ENCODE measurements at places on chromosomes 3 and 15.
A peak's percentile ranks its signal among the peaks of the same experiment; 100 is the strongest.

- DNase-seq, result no peak
Measured at GRCh38 chr15:50100486-50100885, 18.5 kb downstream of the ATP8B4 start.

DNA sequence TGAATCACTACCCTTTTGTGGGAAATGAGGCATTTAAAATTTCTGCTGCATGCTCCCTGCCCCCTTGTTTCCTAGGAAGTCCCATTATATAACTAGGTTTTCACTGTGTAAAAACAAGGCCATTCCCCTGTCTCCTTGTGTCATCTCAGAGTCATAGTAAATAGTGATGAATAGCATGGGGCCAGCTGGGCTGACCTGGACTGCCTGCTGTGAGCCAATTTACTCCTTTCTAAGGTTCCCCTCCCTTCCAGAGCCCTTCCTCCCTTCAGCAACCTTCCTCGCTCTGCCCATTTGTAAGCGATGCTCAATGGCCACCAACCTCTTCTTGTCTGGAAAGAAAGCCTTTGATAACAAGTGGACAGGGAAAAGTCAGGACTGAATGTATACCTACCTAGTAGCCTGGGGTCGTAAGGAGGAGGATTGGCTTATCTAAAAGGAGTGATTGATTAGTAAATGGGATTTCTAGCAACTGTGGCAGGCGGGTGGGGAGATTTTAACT is 11.7 kb downstream of the ITGA11 start:
- DNase-seq, result no peak

DNA sequence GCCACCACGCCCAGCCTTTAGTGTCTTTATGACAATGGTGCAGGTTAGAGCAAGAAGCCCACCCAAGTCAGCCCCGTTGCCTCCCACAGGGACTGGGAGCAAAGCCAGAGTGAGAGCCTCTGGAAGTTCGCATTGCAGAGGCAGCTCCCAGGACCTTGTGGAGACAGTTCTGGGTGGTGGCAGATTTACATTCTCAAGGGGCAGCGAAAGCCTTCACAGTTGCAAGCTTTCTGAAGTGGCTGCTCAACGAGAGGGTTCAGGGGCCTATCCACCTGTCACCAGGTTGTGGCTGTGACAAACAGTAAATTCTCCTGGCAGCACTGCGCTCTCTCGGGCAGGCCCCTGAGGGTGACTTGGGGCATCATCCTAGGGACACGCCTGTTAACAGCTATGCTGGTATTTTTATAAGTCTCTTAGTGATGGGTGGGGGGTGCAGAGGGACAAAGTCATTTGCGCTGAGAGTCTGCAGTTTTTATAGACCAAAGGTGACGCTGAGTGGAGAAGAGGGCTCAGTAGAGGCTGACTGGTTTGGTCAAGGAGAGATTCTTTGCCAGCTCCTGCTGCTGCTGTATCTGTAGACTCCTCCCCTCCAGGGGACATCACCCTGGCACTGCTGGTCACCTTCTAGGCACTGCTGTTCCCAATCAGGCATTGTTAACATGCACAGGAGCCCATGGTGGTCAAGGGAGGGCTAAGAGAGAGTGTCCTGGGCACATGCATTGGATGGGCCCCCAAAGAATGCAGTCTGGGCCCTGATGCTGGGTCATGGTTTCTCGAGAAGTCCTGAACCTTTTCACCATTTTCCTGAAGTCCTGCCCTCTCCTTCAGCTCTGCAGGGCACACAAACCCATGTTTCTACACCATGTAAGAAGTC is 57.5 kb upstream of the KLF13 start:
- DNase-seq, result peak; percentile 19

DNA sequence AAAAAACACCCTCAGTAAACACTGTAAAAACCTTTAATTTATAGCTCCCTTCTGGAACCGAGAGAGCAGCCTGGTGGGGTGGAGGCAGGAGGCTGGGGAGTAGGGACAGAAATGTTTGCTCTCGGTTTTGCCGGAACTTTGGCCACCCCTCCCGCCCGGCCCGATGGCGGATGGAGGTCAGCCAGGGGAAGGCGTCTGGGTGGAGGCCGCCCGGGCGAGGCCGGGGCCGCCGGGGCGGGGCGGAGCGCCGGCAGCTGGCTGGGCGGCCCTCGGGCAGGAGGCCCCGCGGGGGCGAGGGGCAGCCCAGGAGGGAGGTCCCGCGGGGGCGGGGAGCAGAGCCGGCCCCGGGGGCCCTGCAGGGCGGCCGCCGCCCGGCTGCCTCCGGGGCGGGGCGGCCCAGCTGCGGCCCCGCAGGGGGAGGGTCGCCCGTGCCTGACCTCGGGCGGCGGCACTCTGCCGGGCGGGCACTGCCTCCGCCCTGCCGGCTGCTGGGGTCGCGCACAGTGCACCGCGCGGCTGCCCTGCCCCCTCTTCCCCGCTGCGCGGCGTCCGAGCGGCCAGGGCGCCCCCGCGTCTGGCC is 829 bp upstream of the SKIL start:
- DNase-seq, result no peak

DNA sequence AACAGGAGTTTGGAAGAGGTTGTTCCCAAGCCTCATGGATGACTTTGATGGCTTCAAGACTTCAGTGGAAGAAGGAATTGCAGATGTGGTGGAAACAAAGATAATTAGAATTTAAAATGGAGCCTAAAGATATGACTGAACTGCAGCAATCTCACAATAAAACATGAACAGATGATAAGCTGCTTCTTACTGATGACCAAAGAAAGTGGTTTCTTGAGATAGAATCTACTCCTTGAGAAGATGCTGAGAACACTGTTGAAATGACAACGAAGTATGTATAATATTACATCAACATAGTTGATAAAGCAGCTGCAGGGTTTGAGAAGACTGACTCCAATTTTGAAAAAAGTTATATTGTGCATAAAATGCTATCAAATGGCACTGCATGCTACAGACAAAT is 21.2 kb downstream of the MYO9A start:
- DNase-seq, result no peak

DNA sequence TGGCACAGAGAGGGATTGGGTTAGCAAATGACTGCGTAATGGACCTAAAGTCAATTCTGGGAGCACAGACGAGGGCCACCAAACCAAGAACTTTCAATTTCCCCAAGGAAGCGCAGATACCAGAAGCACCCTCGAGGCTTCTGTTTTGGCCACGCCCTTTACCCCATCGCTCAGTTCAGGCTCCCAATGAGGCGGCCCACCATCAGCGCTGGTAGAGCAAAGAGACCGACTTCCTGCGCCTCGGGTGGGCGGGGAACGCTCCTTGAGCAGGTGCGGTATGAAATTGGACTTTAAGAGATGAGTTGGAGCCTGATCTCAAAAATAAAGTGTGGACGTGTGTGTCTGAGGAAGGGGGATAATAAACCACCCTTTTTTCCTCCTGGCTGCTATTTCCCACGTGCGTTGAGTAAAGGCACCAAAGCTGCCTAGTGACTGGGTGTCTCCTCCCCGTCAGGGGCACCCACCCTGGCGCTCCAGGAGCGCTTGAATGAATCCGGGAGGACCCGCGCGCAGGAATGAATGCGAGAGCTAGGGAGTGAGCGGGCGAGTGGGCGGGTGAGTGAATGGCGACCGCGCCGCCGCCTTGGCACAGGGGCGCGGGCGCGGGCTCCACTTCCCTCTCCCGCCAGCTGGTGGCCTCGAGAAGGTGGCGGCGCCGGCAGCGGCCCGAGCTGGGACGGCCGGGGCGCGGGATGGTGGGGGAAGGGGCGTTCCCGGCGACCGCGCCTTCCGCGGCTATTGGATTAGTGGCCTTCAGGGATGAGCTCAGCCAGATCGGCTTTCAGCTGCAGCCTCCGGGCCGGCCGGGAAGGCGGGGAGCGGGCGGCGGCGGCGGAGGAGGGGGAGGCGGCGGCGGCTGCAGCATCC is at the start of gene SPSB4:
SPSB4 (plus strand) TSS at position 772 of the 867 bp plus-strand sequence. CDS start 14,758 bp downstream, outside the sequence.
- DNase-seq, result no peak

DNA sequence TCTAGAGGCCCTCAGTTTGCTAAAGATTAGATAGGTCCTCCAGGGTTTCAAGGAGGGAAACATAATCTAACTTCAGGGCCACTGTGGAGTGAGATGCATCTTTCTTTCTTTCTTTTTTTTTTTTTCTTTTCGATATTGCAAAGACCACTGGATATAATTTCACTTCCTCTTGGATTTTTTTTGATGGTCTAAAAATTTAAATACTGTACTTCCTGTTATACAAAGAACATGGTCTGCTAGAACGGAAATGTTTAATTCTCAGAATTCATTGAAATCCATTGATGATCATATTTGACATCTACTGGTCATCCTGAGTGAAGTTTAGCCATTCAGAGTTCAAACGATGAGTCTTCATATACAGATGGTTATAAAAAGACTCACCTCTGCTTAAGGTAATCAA is 808.8 kb upstream of the LMCD1 start:
- DNase-seq, result no peak

GRCh38 chr15:97652041-97652440 is 308.5 kb upstream of the ARRDC4 start:
- DNase-seq, result peak; percentile 28

DNA sequence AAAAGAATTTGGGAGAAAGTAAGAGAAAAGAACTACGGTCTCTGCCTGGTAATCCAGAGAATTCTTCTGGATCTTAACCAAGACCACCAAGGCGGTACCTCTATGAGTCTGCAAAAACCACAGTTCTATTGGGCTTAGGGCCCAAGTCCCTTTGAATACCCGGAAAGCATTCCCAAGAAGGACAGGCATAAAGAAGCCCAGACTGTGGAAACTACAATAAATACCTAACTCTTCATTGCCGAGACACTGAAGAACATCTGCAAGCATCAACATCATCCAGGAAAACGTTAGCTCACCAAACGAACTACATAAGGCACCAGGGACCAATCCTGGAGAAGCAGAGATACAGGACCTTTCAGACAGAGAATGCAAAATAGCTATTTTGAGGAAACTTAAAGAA is 162.3 kb upstream of the TMC3 start:
- no peak for DNase-seq

- no peak for DNase-seq
Measured at GRCh38 chr15:88648357-88649214, 9.8 kb downstream of the ISG20 start.

- no peak for DNase-seq
Measured at GRCh38 chr3:1190569-1190968, 97.7 kb downstream of the CNTN6 start.

All from NCI-H187 treated with DMSO at 0.1 percent for 48 hours (cell line).